ENCODE measurements at places on chromosomes 1 and 21.

DNA sequence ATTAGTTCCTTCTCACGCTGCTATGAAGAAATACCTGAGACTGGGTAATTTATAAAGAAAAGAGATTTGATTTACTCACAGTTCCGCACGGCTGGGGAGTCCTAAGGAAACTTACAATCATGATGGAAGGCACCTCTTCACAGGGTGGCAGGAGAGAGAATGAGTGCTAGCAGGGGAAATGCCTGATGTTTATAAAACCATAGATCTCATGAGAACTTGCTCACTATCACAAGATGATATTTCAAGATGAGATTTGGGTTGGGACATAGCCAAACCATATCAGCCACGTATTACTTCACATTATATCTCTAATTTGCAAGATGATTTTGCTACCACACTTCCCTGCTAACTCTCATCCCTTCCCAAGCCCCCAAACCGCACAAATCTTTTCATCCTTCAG, 9.1 kb downstream of the MNDA start:
- DNase-seq = no peak

DNA sequence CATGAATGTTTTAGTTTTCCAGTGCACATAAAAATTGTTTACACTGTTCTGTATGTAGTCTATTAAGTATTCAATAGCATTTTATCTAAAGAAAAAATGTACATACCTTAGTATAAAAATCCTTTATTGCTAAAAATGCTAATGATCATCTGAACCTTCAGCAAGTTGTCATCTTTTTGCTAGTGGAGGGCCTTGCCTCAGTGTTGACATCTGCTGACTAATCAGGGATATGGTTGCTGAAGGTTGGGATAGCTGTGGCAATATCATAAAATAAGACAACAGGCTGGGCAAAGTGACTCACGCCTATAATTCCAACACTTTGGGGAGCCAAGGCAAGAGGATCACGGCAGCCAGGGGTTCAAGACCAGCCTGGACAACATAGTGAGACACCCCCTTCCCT, 9.0 kb downstream of the DYNLT5 start:
- DNase-seq = no peak

GRCh38 chr1:64917328-64917861, 49.0 kb downstream of the JAK1 start:
- no peak for DNase-seq

GRCh38 chr1:12147201-12147701, 19.5 kb upstream of the TNFRSF1B start:
- DNase-seq = no peak

DNA sequence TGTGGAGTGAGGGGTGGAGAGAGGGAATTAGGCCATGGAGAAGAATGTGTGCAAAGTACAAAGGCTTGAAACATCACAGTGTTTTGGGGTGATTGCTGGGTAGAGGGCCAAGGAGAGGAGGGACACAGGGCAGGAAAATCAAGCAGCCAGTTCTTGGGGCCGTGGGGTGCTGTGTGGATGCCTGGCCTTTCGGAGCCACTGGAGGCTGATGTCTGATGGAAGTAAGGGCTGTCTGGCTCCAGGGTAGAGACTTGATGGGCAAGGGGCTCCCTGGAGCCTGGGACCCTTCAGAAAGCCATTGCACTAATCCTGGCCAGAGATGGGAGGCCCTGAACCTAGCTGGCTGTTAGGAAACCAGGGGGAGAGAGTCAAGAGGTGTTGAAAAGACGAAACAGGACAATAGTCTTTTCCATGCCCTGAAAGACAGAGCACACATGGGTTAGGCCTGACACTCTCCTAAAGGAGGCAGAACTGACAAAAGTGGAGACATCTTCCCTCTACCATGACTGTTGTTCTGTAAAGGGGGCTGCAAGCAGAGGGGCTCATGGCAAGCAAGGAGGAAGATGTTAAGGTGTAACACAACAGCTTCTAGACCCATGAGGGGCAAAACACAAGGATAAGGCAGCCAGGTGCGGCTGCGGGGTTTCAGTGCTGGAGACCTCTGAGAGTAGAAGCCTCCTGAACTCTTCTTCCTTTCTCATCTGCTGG, 21.0 kb downstream of the ATF3 start:
- no peak for DNase-seq

DNA sequence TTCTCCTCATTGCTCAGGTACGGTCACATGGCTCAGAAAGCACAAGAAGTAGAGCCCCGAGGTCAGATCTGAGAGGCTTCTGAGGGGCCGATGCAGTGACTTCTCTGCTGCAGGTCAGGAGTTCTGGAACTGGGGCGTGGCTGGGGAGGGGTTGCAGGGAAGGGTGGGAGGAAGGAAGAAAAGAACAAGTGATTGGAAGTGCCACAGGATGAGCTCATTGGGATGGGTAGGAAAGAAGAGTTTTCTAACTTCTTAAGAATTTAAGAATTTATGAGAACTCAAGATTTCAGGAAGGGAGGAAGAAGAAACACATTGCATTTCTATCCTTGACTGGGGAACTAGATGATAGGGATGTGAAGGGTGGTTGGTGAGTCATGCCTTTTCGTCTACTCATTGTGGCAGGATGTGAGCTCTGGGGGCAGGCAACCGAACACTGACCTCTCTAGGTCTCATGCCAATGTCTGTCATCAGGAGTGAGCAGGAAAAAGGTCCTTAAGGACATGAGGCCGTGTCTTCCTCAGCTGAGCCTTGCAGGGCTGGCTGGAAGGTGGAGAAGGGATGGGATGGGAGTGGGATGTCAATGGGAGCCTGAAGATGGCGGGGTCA, 497 bp downstream of the FCRLB start:
- DNase-seq = no peak

GRCh38 chr1:28118640-28119307, 30.4 kb upstream of the EYA3 start:
- no peak for DNase-seq

DNA sequence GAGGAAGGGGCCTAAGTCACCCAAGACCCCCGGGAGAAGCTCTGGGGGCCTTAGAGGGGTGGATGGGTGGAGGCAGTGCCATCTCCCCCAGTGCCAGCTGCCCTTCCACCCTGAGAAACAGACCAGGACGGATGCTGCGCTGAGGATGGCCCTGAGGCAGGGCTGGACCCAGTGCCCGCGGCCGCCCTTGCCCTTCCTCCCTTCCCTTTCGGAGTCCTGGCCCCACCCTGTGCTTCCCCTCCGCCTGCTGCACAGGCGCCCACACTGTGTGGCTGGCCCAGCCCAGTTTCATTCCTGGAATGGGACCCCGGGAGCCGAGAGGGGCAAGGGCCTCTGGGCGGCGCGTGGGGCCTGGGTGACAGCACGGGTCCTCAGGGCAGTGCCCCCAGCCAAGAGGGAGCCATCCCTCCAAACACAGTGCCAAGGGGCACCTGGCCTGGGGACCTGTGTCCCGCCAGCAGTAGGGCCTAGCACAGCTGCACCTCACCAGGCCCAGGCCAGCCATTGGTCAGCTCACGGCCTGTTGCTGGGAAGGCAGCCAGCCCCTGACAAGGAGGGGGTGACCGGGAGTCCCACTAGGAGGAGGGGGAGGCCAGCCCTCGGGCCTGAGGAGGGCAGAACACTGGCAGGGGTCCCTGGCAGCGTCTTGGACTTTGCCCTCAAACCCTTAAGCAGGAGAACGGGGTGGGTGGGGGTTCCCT, 13.4 kb upstream of the SKI start:
- no peak for DNase-seq

DNA sequence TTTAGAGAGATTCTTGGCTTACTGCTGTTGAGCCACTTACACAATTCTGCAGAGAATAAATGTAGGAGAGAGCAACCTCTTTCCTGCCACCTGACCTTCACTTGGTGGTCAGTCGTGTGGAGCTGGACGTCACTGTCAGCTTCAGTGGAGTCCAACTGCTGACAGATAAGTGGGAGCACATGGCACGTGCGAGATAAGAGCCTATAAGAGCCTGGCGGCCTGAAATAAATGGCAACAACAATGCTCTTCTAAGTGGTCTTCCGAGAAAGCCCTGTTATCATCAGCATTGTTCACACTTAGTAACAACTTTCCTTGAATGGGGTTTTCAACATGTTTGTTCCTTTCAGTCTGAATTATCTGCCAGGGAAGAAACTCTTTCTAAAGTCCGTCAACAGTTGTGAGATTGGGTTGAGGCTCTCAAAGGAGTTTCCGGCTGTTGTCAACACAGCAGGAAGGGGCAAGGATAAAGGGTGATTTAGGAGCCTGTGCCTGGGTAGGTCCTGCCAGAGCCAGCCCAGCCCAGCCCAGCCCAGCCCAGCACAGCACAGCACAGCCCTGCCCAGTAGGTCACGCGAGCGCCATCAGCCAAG, 57.2 kb upstream of the RUNX1 start:
- DNase-seq = no peak

- DNase-seq = no peak
Observed at GRCh38 chr1:244674446-244674845, 21.5 kb downstream of the DESI2 start.

GRCh38 chr1:171683870-171684269, 31.4 kb upstream of the MYOC start:
- no peak for DNase-seq

DNA sequence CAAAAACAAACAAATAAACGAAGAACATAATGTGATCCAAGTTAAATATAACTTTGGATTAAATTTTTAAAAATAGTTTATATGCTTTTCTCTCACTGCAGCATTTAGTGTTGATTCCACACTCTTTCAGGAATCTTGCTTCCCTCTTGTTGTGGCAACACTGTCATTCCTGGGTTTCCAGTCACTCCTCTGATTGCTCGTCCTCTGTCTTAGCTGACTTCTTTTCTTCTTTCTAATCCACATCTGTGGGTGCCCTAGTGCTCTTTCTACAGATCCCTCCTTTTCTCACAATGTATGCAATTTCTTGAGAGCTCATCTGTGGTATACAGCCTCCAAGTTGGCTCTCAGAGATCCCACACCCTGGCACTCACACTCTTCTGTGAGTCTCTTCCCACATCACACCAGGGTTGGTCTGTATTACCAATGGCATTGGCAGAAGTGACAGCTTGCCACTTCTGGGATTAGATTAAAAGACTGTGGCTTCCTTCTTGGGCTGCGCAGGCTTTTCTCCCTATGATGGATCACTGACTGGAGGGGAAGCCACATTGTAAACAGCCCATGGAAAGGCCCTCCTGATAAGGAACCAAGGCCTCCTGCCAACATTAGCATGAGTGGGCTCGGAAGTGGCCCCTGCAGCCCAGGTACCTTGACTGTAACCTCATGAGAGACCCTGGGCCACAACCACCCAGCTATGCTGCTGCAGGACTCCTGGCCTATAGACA, 11.5 kb upstream of the MYOC start:
- no peak for DNase-seq

DNA sequence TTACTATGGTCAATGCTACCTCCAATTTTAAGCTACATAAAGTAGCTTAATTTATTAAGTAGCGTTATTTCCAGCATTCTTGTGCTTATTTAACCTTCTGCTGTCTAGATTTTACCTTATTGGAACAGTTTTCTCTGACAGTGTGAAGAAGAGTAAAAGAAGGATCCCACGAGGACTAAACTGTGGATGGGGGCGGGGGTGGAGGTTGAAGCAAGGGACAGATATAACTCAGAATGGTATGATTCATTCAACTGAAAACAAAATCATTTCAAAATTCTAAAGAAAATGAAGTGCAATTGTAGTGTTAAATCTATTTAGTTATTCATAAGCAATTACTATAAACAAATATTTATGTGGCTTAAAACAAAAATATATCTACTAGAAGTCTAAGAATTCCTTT, 11.5 kb upstream of the VAV3 start:
- no peak for DNase-seq
